ENCODE measurements at places on chromosomes 12 and 14. TPM values are rescaled to one million over a fixed set of nuclear protein-coding genes. Genes with fewer than 3 reads are reported as not detected.

Gene SAMD15
- total RNA-seq: 0.72 TPM

Gene TAS2R42
- total RNA-seq: not detected

Gene C12orf54
- 3.4 TPM for total RNA-seq

Gene PIK3C2G
- total RNA-seq: under 0.01 TPM

Gene MYO1H
- total RNA-seq: not detected

Gene ZDHHC22
- not detected for total RNA-seq

Gene PDE3A
- total RNA-seq: not detected

Gene MMAB
- 52.9 TPM for total RNA-seq

Gene STK38L
- 85.1 TPM for total RNA-seq

Gene NGB
- total RNA-seq: 0.24 TPM

Gene CISTR
- not detected for total RNA-seq

Gene NRIP2
- total RNA-seq: not detected

Gene KRT6C
- total RNA-seq: 155 TPM

Gene MVK
- 41.8 TPM for total RNA-seq

Gene TRIM9
- total RNA-seq: not detected

Gene KRT85
- not detected for total RNA-seq

Gene ART4
- not detected for total RNA-seq

Gene PRPH
- not detected for total RNA-seq

Gene CLEC1B
- total RNA-seq: not detected

Gene SIX6
- not detected for total RNA-seq

Gene NR4A1
- 2.8 TPM for total RNA-seq

Gene NCAPD2
- 25.4 TPM for total RNA-seq

Gene PRIMA1
- not detected for total RNA-seq

Gene OTX2
- total RNA-seq: not detected

Gene NUAK1
- total RNA-seq: 12.8 TPM
